CD4-positive, alpha-beta memory T cell (primary cell): ENCODE measurements at places on chromosomes 16 and 17.

DNA sequence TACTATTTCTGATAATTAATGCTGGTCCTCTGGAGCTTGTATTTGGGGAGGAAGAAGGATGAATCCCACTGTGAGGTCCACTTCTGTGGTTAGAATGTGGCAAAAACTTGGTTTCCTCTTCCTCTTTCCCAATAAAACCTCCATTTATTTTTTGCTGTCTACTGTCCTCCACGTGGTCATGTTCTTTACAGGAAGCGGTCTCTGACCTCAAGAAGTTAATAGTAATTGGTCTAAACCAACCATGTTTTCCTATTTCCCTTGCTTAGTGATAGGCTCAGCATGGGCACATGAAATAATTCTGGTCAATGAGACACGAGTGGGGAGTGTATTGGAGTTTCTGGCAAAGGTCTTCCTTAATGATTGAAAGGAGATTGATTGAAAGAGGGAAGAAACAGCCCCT lies 33.9 kb downstream of the CHP2 start:
- no peak for DNase-seq
- no peaks in the 10 kb centered on the region for H3K36me3 ChIP-seq
- no peaks in the 10 kb centered on the region for H3K27me3 ChIP-seq
- H3K4me3 ChIP-seq: no peak overlapping the region
- H3K4me1 ChIP-seq: no peaks in the 10 kb centered on the region

GRCh38 chr16:76732894-76733293 lies 455.7 kb downstream of the CNTNAP4 start:
- no peak overlapping the region for H3K27ac ChIP-seq

DNA sequence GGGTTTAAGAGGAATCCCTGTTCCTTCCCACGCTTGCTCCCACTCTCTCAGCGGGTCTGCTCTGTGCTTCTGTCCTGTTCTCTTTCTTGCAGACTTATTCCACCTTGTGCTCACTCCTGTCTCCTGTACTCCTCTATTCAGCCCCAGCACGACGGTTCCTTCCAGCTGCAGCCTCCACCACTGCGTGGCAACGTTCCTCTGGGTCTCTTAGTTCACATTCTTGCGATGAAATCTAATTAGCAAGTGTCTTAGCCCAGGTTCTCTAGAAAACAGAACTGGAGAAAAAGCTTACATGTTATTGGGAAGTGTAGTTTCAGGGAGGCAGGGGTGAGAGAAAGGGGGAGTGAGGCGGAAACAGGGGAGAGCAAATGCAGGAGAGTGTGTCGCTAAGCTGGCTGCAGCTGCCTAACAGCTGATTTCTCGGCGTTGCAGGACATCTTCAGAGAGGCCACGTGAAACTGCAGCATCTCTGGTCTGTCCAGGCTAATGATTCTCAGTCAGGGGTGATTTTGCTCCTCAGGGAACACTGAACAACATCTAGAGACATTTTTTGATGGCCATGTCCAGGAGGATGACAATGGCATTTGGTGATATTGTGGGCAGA lies 213.2 kb upstream of the NLRP1 start:
- DNase-seq: no peak
- H3K4me1 ChIP-seq: no peaks in the 10 kb centered on the region

GRCh38 chr16:23025692-23026307 lies 123.5 kb downstream of the USP31 start:
- DNase-seq: no peak
- H3K4me3 ChIP-seq: no peak overlapping the region
- H3K27me3 ChIP-seq: no peaks in the 10 kb centered on the region
- H3K36me3 ChIP-seq: no peaks in the 10 kb centered on the region
- H3K4me1 ChIP-seq: no peaks in the 10 kb centered on the region

GRCh38 chr16:2773188-2773968 lies 3.7 kb downstream of the ELOB start:
- H3K27ac ChIP-seq: no peak overlapping the region
- no peaks in the 10 kb centered on the region for H3K27me3 ChIP-seq
- H3K36me3 ChIP-seq: peaks cover 46% of the 10 kb centered on the region
- no peak overlapping the region for H3K4me3 ChIP-seq
- peaks cover 28% of the 10 kb centered on the region for H3K4me1 ChIP-seq

DNA sequence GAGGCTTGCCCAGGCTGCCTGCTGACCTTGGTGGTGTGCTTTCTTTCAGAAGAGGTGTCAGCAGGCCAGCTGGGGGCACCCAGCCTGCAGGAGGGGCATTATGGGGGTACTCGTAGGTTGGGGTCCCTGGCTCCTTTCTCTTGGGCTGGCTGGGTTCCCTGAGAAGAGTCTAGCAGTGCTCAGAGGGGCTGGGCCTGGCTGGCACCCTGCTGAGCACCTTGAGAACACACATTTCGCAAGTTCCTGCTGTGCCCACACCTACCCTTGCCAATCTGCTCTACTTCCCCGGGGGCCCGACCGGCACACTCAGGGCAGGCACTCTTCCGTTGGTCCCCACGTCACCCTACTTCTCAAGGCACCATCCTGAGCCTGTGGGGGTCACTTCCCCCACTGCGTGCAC lies 5.1 kb downstream of the CEMP1 start:
- H3K27me3 ChIP-seq: no peaks in the 10 kb centered on the region
- H3K27ac ChIP-seq: no peak overlapping the region
- peaks cover 9% of the 10 kb centered on the region for H3K4me1 ChIP-seq

DNA sequence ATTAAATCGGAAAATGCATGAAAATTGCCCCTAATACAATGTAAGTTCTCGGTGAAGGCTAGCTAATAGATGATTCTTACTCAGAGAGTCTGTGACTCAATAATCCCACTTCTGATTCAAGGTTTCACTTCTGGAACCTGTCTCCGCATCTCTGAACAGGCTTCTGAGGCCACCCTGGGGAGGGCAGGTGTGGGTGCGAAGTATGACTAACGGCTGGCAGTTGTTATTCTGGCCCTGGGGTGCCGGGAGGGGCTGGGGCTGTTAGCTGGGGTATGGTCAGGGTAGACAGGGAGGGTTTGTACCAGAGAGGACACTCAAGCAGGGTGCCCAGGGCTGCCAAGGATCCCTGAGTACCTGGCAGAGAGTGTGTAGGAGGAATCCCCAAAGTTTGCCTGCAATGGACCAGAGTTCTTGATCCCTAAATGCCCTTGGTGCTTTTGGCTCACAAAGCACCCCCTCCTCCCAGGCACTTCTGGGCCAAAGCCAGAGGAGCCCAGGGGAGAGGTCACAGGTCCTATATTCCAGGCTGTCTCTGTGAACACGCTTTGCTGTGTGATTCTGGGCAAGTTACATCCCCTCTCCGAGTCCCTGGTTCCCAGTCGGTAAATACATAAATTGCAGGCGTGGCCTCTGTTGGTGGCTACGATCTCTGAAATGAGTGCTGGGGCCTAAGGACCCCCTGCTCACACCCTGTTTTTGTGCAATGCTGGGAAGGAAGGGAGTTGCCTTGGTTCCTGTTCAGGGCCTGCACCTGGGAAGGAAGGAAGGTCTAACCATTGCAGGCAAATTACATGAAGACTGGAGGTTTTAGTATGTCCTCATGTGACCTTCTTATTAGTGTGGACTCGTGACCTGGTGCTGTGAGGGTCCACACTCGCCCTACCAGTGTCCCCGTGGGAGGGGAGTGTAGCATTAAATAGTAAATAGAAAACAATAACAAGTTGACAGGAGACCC lies 49.9 kb upstream of the CPNE2 start:
- H3K27me3 ChIP-seq: no peaks in the 10 kb centered on the region
- peaks cover 57% of the 10 kb centered on the region for H3K36me3 ChIP-seq
- peak; percentile 38 for DNase-seq
- H3K4me1 ChIP-seq: peaks cover 83% of the 10 kb centered on the region
- peak overlapping the region; percentile 73 for H3K27ac ChIP-seq

DNA sequence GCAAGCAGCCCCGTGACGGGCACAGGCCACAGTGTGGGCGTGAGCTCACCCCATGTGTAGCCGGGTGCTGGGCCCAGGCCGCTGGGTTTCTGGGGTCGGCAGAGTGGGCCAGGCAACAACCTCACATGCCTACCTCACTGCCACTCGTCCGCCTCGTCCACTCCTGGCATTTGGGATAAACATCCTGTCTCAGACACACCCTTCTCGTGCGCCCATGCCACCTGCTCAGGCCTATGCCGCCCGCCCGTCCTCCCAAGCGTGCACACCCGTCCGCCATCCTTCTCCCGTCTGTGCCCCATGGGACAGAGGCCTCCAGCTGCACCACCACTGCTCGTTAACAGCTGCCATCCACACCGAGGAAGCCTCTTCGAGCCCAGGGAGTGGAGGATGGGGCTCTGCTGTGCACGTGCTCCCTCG lies 64.3 kb downstream of the KLHDC4 start:
- no peak overlapping the region for H3K27ac ChIP-seq
- DNase-seq: no peak
- H3K4me3 ChIP-seq: no peak overlapping the region
- peaks cover 13% of the 10 kb centered on the region for H3K36me3 ChIP-seq
- peaks cover 47% of the 10 kb centered on the region for H3K4me1 ChIP-seq

DNA sequence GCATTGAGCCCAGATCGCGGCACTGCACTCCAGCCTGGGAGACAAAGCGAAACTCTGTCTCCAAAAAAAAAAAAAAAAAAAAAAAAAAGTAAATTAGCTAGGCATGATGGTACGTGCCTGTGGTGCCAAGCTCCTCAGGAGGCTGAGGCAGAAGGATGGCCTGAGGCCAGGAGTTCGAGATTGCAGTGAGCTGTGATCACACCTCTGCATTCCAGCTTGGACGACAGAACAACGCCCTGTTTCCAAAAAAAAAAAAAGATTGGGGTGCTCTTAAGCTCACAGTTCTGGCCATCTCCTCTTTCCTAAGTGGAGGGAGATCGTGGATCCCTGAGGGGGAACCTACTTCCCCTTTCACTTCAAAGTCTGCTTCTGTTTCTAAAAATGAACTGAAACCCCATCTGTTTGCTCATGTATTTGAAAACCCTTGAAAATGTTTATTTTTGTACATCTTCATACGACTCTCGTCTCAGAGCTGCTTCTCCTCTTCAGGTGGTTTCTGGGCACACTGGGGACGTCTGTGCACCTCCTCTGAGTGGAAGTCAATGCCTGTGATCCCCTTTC lies 138.8 kb downstream of the PRKCA start:
- DNase-seq: no peak
- peaks cover 19% of the 10 kb centered on the region for H3K4me1 ChIP-seq
- H3K4me3 ChIP-seq: no peak overlapping the region
- no peaks in the 10 kb centered on the region for H3K27me3 ChIP-seq

GRCh38 chr17:32931686-32932085 lies 3.7 kb downstream of the TMEM98 start:
- DNase-seq: no peak
- H3K27ac ChIP-seq: no peak overlapping the region
- H3K4me1 ChIP-seq: no peaks in the 10 kb centered on the region
- no peak overlapping the region for H3K4me3 ChIP-seq
- no peaks in the 10 kb centered on the region for H3K36me3 ChIP-seq

- H3K4me3 ChIP-seq: no peak overlapping the region
- no peaks in the 10 kb centered on the region for H3K4me1 ChIP-seq
- no peak overlapping the region for H3K27ac ChIP-seq
- H3K36me3 ChIP-seq: no peaks in the 10 kb centered on the region
- no peaks in the 10 kb centered on the region for H3K27me3 ChIP-seq
Measured at GRCh38 chr17:29828676-29829284, 101.2 kb downstream of the SSH2 start.

DNA sequence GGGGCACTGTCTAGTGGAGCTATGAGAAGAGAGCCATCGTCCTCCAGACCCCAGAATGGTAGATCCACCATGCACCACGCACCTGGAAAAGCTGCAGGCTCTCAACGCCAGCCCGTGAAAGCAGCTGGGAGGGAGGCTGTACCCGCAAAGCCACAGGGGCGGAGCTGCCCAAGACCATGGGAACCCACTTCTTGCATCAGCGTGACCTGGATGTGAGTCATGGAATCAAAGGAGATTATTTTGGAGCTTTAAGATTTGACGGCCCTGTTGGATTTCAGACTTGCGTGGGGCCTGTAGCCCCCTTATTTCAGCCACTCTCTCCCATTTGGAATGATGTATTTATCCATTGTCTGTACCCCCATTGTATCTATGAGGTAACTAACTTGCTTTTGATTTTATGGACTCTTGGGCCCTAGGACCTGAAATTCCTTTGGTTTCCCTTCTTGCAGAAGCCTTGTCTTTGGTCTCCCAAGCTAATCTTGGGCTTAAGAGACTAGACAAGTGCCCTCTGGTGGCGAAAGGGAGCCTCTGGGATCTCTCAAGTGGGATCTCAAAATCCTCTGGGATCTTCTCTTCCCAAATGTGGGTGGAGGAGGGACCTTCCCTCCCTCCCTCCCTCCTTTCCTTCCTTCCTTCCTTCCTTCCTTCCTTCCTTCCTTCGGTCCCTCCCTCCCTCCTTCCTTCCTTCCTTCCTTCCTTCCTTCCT lies 58.2 kb upstream of the HAPSTR1 start:
- DNase-seq: peak; percentile 11
- no peaks in the 10 kb centered on the region for H3K4me1 ChIP-seq
- H3K27ac ChIP-seq: no peak overlapping the region
- no peaks in the 10 kb centered on the region for H3K36me3 ChIP-seq

GRCh38 chr16:31474173-31474714 lies 2.3 kb downstream of the TGFB1I1 start:
- no peaks in the 10 kb centered on the region for H3K27me3 ChIP-seq
- H3K4me1 ChIP-seq: peaks cover 28% of the 10 kb centered on the region
- H3K36me3 ChIP-seq: no peaks in the 10 kb centered on the region
- H3K4me3 ChIP-seq: no peak overlapping the region

DNA sequence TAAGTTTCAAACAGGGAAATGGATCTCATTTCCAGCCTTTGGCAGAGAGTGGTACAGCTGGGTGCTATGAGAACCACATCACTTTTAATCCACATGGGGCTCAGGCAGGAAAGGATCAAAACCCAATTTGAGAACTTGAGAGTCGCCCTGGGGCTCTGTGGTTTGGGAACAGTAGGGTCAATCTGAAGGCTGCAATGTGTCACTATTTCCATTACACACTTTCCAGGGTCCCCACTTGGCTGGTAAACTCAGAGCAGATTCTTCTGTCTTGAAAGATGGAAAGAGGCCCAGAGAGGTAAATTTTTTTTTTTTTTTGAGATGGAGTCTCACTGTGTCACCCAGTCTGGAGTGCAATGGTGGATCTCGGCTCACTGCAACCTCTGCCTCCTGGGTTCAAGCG lies 6.7 kb upstream of the HIGD1B start:
- H3K4me3 ChIP-seq: no peak overlapping the region
- no peaks in the 10 kb centered on the region for H3K36me3 ChIP-seq
- no peaks in the 10 kb centered on the region for H3K27me3 ChIP-seq
- H3K27ac ChIP-seq: no peak overlapping the region
- H3K4me1 ChIP-seq: no peaks in the 10 kb centered on the region

- H3K4me3 ChIP-seq: no peak overlapping the region
- no peak for DNase-seq
- H3K27me3 ChIP-seq: no peaks in the 10 kb centered on the region
Measured at GRCh38 chr16:30802936-30803335, 15.9 kb upstream of the ZNF629 start.

GRCh38 chr17:27488231-27488630 lies 32.0 kb downstream of the KSR1 start:
- H3K27me3 ChIP-seq: no peaks in the 10 kb centered on the region
- H3K4me3 ChIP-seq: no peak overlapping the region
- DNase-seq: no peak
- no peaks in the 10 kb centered on the region for H3K4me1 ChIP-seq

DNA sequence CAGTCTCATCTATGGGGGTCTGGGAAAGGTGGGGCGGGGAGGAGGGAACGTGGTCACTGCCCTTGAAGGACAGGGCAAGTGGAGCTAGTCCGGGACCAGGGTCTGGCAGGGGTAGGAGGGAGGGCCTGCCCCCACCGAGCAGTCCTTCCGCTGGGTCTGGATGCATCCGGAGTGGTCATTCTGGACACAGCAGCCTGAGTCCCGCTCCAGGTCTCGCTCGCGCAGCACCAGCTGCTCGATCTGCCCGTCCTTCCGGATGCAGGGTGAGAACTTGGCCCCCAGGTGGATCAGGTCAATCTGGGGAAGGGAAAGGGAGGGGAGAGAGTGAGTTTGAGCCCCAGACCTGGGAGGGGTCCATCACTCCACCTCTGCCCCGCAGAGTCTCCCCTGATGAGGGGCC lies 6.8 kb downstream of the AANAT start:
- H3K27ac ChIP-seq: no peak overlapping the region
- H3K4me3 ChIP-seq: no peak overlapping the region
- peaks cover 6% of the 10 kb centered on the region for H3K36me3 ChIP-seq
- no peaks in the 10 kb centered on the region for H3K27me3 ChIP-seq
